NCI-H460 (cell line): ENCODE measurements at places on chromosomes 7 and 10. TPM values are rescaled to one million over a fixed set of nuclear protein-coding genes. Genes with fewer than 3 reads are reported as not detected.

TPST1 gene
- total RNA-seq = 4.8 and 5.6 TPM in 2 replicates

TAS2R41 gene
- total RNA-seq = not detected in 2 replicates

PRLHR gene
- total RNA-seq = not detected in 2 replicates

TFEC gene
- total RNA-seq = 0.06 TPM in 1 of 2 replicates, not detected in the other

CXCL12 gene
- not detected in 2 replicates for total RNA-seq

TMEM273 gene
- not detected in 2 replicates for total RNA-seq

CHRM2 gene
- total RNA-seq = not detected in 2 replicates

WDR86 gene
- total RNA-seq = not detected in 2 replicates

WNT8B gene
- 0.10 TPM in 1 of 2 replicates, not detected in the other for total RNA-seq

SH2B2 gene
- total RNA-seq = 3.2 and 3.3 TPM in 2 replicates

PRKG1 gene
- total RNA-seq = 0.81 and 1.0 TPM in 2 replicates

UMAD1 gene
- 24.0 and 26.0 TPM in 2 replicates for total RNA-seq

MUC12 gene
- total RNA-seq = 0.30 TPM in 1 of 2 replicates, not detected in the other

PIP gene
- not detected in 2 replicates for total RNA-seq

TRIM73 gene
- total RNA-seq = 0.78 and 1.4 TPM in 2 replicates

SPDYE9 gene
- total RNA-seq = 0.54 and 0.55 TPM in 2 replicates

DNA sequence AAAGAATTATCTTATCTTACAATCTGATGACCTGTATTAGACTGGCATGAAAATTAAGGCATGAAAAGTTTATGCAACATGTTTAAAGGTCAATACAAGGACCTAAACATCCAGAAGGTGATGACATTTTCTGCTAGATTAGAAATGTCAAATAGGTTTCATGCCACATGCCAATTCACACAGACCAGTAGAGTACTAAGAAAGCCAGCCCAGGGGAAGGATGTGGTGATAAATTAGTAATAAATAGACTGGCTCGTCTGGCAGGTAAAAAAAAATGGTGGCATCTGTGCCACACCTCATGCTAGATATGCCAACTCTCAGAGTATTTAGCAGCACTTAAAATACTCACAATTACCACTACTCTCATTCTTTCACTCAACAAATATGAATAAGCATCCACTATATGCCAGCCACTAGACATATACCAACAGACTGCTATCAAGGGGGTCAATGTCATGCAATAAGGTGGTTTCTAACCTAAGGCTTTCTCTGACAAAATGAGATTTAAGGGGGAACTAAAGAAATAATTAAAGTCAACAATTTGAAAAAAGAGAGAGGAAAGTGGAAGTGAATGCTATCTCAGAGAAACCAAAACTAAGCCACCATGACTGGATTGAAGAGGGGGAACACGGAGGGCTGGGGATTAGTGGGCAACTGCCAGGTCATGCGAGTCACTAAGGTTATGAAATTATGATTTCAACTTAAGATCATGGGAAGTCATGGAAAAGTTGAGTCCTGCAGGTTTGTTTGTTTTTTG, 83.5 kb downstream of the SGMS1 start:
- no peak for DNase-seq

GRCh38 chr7:84182301-84182700, 12.3 kb downstream of the SEMA3A start:
- no peak for DNase-seq

- DNase-seq = no peak
Measured at GRCh38 chr10:128471151-128471550, 344.9 kb upstream of the MKI67 start.

DNA sequence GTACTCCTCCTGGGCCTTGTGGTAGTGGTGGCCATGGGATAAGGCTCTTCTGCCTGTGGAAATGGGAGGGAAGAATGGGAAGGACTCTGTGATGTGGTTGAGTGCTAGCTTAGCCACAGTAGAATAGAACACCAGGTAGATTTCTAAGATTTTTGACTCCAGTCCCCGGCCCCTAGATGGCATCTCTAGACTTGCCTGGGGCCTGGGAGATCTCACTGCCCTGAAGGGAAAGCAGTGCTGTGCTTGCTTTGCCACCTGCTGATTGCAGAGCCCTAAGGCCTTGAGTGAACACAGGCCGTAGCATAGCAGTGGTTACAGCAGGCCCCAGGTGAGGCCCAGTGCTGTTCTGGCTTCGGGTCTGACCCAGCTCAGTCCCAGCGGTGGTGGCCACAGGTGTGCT, 252.0 kb downstream of the TCF7L2 start:
- DNase-seq = no peak

DNA sequence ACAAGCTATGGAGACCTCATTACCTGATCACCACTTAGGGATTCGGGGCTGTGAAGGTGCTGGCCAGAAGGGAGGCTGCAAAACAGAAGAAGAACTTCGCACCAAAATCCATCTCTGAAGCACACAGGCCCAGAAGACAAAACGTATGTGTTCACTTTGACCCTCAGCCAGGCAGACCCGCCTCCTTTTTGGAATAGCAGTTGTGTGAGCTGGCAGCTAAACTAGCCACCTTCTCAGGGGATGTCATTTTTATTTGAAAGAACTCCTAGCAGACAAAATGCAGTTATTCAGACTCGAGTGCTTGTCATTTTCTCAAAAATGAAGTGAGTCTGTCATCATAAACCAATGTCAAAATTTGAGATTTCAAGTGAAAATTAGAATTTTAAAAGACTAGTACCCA, 71.7 kb downstream of the TNS3 start:
- DNase-seq = no peak

- DNase-seq = no peak
Measured at GRCh38 chr7:15751191-15751701, 64.8 kb upstream of the MEOX2 start.

- no peak for DNase-seq
Measured at GRCh38 chr10:67775279-67775678, 62.7 kb downstream of the DNAJC12 start.

GRCh38 chr7:127245607-127246006, 7.1 kb downstream of the GRM8 start:
- no peak for DNase-seq

- DNase-seq = no peak
Measured at GRCh38 chr10:25441270-25441669, 266.5 kb downstream of the GPR158 start.

- peak; percentile 40 for DNase-seq
Measured at GRCh38 chr7:116438267-116438666, 61.3 kb upstream of the CAV2 start.

DNA sequence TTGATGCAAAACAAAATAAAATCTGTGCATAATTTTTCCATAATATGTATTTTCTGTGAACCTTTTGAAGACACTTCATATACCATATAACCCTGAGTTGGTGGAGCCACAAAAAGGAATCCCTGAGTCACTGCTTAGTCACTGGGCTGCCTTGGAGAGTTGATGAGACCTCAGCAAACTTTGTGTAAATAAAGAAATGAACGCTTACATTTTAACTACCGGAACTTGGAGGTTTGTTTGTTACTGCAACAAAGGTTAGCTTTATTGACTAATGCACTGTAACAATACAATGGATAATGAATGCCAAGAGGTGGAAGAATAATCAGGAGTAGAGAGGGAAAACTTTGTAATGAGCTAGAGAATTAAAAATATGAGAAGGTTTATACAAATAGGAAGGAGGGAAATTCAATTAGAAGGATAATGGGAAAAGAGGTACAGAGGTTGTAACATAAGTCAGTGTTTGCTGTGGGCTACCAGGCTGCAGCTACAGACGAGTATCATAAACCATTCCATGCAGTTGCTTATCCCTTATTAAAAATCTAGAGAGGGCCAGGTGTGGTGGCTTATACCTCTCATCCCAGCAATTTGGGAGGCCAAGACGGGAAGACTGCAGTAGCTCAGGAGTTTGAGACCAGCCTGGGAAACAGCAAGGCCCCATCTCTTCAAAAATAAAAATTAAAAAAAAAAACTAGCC, 1042.1 kb downstream of the TYW1 start:
- peak; percentile 50 for DNase-seq

DNA sequence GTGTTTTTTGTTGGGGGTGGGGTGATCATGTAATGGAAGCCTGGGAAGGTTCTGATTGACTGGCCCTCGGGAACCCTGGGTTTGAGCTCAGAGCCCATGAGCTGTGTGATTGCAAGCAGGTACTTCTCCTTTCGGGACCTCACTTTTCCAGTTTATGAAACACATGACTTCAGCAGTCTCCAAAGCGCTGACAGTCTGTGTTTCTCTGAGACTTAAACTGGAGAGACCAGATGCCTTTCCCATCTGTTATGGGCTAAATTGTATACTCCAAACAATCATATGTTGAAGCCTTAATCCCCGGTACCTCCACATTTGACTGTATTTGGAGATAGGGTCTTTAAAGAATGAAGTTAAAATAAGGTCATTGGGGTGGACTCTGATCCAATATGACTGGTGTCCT, 493.6 kb downstream of the GALNT17 start:
- no peak for DNase-seq

GRCh38 chr7:93843260-93843659, 47.3 kb downstream of the TFPI2 start:
- no peak for DNase-seq

GRCh38 chr7:36668750-36669149, 55.5 kb downstream of the AOAH start:
- no peak for DNase-seq

- peak; percentile 44 for DNase-seq
Measured at GRCh38 chr10:116490028-116490662, 55.6 kb upstream of the PNLIP start.

DNA sequence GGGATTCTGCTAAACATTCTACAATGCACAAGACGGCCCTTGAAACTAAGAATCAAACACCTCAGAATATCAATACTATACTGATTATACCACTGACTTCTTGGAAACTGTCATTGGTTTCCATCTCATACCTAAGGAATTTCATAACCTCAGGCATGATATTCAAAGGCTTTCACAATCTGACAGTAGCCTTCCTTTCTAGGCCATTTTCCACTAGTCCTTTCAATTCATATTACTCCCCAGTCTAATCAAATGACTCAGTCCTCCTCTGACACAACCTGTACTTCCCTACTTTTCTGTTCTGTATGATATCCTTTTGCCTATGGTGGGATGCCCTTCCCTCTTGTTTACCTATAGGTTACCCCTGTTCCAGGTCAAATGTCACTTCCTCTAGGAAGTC, 48.3 kb downstream of the CSTF2T start:
- no peak for DNase-seq

DNA sequence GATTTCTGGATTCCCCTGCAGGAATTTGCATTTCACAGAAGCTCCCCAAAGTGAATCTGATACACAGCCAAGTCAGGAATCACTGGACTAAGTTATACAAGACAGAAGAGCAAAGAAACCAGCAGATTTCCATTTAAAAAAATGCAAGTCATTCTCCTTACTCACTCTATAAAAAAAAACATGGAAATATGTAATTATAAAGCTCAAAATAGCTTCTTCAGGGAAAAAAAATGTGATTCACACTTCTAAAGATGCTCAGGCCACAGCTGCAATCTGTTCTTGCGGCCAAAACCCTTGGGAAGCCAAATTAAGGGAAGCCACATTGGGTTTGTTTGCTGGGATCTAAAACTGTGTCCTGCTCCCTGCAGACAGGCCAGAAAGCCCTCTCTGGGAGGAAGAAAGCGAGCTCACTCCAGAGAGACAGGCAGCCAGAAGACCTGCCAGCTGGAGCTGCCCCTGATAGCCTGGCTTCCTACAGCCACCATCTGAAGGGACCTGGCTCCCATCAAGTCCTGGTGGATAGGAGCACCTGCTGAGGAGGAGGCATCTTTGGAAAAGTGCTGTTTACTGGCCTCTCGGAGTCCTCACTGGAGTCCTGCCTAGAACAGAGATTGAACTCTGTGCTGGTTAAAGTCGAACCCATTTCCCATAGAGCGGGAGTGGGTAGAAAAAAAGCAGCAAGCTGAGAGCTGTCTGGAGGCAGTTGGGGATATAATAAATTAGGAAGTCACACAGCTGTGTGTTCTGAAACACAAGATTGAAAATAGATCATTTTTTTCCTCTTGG, 359.2 kb upstream of the AOAH start:
- DNase-seq = no peak

DNA sequence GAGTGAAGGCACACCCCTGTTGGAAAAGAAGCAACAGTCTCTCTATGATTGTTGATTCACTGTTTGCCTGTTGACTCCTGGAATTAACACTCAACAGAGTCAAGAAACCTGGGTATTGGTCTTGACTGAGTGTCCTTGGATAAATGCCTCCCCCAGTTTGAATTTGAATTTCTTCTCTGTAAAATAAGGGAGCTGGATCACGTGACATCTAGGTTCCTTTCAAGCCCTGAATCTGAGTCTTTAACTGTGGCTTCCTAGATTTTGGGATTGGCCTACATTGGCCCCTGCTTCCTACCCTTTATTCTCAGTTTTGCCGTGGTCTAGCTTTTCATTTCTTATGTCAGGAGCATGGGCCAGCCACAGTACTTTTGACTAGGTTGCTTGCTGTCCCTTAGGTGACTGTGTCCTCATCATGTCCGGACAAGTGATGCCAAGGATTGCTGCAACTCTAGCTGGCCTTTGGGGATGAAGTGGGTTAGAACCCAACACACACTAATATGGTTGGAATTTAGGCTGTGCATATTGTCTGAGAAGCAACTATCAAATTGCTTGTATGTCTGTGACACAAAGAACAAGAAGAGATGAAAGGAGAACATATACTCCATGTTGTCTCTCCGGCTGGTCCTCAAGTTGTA, 35.4 kb downstream of the CALD1 start:
- no peak for DNase-seq

GRCh38 chr7:96045919-96046318, 273.6 kb downstream of the DYNC1I1 start:
- DNase-seq = no peak

DNA sequence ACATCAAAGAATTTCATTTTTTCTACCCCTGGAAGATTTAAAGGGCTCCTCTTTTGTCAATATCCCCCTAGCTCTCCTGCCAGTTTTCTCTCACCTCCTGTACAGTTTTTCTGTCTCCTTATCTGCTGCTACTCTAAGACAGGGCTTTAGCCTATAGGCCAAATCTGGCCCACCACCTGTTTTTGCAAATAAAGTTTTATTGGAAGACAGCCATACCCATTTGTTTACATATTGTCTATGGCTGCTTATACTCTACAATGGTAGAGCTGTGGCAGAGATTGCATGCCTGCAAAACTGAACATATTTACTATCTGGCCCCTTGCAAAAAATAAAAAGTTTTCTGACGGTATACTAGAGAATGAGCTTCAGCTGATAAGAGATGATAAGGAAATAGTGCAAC, 37.4 kb upstream of the GARS1 start:
- DNase-seq = no peak

DNA sequence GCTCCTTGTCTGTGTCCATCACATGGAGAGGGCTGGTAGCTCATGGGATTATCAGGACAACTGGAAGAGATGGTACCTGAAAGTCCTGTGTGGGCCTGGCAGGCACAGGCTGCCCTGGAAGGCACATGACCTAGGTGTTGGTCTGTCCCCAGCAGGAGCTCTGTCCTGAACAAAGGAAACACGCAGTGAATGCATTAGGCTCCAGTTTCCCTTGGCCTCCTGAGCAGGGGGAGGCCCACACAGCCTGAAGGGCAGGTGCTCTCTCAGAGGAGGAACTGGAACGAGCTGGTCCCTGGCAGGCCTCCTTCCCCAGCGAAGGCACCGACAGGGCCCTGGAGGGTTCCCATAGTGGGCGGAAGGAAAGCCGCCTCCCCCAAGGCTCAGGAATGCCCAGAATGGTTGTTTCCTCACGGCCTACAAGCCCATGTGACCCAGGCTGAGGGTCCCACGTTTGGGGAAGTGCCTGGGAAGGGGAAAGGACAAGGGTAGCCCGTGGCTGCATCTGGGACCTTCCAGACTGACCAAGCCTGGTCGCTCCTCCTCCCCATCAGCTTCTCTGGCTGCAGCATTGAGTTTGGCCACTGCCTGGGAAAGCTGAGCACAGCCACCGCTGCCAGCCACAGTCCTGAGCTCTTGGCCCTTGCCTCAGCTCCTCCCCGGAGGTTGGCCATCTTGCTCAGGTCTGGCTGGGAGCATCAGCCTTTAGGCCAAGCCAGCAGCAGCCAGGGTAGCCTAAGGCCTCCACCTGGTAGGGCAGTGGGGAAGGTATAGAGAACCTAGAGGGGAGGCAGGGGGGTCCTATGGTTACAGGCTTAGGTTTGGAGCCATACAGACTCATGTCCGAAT, 21.8 kb downstream of the CXCL12 start:
- DNase-seq = no peak
